NCI-H460 (cell line): ENCODE measurements at places on chromosomes 3 and 15. TPM values are rescaled to one million over a fixed set of nuclear protein-coding genes. Genes with fewer than 3 reads are reported as not detected.

GRCh38 chr15:83446904-83447709 is at the start of gene SH3GL3:
Gene SH3GL3, plus strand, starts transcription at chr15:83447341. Its CDS starts 193 bp downstream, at chr15:83447534.
- peak; percentile 71 for DNase-seq

IL17RD gene
- 0.29 and 0.62 TPM in 2 replicates for total RNA-seq

DNA sequence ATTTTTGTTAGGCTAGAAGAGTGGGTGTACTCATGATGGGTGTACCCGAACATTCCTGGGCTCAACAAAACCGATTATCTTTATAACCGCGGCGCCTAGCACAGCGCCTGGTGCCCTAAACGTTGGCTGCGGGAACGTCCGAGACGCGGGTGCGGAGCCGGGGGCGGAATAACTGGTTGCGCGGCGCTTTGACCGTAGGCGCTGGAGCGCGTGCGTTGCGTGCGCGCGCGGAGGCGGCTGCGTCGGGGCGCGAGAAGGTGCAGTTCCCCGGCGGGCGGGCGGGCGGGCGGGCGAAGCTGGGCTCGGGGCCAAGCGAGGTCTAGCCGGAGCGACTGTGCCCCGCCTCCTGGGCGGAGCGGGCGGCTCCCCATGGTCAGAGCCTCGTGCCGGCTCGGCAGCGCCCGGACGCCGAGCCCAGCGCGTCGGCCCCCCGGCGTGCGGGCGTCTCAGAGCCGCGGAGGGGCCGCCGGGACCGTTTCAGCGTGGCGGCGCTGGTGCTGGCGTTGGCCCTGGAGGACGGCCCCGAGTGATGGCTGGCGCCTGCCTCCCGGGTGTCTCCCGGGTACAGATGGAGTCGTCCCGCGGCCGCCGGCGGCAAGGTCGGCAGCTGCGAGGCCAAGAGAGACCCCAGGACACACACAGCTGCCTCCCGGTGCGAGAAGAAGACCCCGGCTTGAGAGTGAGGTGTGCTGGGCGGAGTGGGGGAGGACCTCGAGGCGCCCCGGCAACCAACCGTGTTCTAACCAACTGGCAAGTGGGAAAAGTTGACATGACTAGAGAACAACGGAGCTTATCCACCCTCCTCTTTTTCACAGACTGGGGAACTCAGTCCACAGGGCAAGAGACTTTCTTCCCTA is at the start of gene PLAAT1:
Gene PLAAT1 (plus strand): TSS at position 373 of the 857 bp plus-strand sequence. CDS start 14,429 bp downstream, outside the sequence.
- DNase-seq: peak; percentile 69

GRCh38 chr3:49359623-49360022 is 1.5 kb upstream of the GPX1 start:
- no peak for DNase-seq

DNA sequence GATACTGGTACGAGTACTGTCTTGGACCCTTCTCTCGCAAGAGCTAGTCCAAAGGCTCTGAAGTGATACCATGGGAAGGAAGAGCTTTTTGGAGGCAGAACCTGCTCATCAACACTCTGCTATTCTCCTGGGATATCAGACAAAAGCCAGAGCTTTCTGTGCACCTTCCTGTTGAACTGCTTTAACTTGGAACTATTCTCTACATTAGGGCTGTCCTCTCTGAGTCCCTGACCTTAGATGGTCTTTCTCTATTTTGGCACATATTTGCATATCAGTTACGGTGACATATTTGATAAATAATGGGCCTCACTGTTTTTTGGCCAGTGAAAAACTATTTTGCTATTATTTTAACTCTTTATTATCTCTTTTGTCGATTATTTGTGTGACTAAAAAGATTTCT is 146.9 kb downstream of the TIGIT start:
- DNase-seq: no peak

DNA sequence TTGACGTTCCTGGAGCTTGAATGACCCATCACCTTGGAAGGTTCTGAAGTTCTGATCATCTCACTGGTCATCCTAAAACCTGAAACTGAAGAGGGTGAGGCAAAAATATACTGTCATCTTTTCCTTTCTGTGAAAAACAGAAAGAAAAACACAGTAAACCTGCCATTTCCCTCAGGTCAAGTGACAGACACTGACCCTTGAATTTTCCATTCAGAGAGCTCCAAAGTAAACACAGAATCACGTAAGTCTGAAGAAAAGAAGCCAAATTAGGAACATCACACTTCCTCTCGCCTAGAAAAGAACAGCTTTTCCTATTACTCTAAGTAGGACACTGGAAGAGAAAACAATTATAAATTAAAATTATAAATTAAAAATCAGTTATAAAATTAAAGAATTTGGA is 78.7 kb upstream of the TGFBR2 start:
- DNase-seq: no peak

DNA sequence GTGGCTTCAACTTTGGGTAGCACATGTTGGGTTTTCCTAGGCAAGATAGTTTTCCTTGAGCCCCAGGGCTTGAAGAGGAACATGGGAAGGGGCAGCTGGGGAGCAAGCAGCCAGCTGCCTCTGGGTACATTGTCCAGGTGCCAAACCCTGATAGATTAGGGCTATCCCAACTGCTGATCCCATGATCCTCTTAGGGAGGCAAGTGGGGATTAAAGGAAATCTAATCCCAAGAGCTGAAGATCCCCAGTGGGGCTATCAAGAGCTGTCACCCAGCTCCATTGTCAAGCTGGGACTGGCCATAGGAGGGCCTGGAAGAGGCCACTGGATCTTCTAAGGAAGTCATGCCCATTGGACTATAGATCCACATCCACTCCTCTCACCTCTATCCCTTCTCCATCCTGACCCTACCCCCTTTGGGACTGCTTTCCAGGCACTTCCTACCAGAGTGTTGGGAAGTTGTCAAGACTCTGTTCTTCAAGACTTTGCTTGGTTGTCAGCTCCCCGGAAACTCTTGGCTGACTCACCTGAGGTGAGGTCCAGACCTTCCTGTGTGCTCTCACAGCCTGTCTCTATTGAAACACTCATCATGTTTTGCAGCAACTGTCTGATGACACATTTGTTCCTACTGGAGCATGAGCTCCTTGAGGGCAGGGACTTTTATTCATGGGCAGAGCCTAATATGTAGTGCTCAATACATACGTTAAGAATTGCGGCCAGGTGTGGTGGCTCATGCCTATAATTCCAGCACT is 5.9 kb downstream of the CAMK2N2 start:
- no peak for DNase-seq

GRCh38 chr15:79572691-79573404 is 140.7 kb downstream of the MINAR1 start:
- no peak for DNase-seq

CPNE4 gene
- total RNA-seq: 0.54 and 0.55 TPM in 2 replicates

DNA sequence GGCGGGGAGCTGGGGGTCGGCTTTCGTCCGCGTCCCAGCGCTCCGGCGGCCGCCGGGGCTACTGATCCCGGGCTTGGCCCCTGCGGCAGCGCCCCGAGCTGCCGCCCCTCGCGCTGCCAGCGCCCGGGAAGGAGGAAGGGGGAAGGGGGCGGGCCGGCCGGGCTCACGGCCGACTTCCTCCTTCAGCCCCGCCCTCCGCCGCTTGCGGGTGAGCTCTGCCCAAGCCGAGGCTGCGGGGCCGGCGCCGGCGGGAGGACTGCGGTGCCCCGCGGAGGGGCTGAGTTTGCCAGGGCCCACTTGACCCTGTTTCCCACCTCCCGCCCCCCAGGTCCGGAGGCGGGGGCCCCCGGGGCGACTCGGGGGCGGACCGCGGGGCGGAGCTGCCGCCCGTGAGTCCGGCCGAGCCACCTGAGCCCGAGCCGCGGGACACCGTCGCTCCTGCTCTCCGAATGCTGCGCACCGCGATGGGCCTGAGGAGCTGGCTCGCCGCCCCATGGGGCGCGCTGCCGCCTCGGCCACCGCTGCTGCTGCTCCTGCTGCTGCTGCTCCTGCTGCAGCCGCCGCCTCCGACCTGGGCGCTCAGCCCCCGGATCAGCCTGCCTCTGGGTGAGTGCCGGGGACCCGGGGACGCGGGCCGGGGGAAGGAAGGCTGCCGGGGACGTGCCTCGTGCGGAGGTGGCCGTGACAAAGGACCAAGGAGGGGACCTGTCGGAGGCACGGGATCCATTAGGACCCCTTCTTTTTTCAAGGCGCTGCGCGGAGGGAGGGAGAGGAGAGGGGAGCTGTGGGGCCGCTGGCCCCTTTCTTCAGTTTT is at the start of gene SEMA4B:
Gene SEMA4B (plus strand): TSS at position 201 of the 814 bp plus-strand sequence. CDS start 249 bp downstream, at position 450.
- DNase-seq: no peak

TLR9 gene
- not detected in 2 replicates for total RNA-seq

MUC13 gene
- 0.10 and 0.26 TPM in 2 replicates for total RNA-seq

GRCh38 chr3:9986230-9986725 is 363 bp downstream of the EMC3 start:
- DNase-seq: no peak

AADACL2 gene
- not detected in 2 replicates for total RNA-seq

- DNase-seq: no peak
These were observed 65.6 kb downstream of the LMLN start for GRCh38 chr3:198025644-198026043.

GRCh38 chr3:196440041-196440537 is 7.9 kb upstream of the UBXN7 start:
- DNase-seq: no peak

- DNase-seq: no peak
These were observed 125.2 kb upstream of the PROK2 start for GRCh38 chr3:71910108-71910507.

DNA sequence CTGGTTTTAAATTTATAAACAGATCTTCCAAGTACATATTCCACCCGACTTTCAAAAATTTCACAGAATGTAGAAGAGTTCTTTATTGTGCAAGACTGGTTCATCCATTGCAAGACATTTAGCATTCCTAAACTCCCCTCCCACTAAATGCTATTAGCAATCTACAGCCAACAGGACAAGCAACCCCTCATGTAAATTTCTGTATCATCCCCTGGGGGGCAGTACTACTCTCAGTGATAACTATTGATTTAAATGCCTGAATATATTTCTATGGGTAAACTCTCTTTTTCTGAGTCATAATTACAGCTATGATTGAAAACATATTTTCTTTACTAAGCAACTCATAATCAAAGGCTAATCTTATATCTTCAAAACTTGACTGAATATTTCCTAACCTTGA is 10.7 kb upstream of the SLC15A2 start:
- DNase-seq: peak; percentile 14

DNA sequence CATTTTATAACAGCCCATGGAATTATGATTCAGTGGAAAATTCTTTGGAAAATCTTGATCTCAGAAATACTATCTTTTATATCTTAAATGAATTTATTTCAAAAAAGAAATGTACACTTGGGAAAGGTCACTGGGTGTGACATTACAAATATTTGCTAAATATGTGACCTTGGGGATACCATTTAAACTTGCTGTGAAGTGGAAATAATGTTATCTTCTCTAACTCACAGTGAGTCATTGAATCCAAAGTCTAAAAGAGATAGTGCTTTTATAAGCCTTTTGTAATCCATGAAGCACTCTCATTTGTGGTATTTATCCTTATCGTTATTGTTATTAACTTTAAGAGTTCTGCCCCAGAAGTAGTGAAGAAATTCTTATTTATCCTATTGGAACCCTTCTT is 289.8 kb upstream of the SEMA6D start:
- DNase-seq: no peak

NEK10 gene
- 1.4 and 1.5 TPM in 2 replicates for total RNA-seq

GRCh38 chr15:26449291-26449690 is 323.6 kb downstream of the GABRB3 start:
- no peak for DNase-seq

GRCh38 chr3:41169023-41169422 is 30.3 kb upstream of the CTNNB1 start:
- DNase-seq: no peak

GRCh38 chr3:134018850-134019249 is 10.9 kb downstream of the SLCO2A1 start:
- DNase-seq: no peak

DNA sequence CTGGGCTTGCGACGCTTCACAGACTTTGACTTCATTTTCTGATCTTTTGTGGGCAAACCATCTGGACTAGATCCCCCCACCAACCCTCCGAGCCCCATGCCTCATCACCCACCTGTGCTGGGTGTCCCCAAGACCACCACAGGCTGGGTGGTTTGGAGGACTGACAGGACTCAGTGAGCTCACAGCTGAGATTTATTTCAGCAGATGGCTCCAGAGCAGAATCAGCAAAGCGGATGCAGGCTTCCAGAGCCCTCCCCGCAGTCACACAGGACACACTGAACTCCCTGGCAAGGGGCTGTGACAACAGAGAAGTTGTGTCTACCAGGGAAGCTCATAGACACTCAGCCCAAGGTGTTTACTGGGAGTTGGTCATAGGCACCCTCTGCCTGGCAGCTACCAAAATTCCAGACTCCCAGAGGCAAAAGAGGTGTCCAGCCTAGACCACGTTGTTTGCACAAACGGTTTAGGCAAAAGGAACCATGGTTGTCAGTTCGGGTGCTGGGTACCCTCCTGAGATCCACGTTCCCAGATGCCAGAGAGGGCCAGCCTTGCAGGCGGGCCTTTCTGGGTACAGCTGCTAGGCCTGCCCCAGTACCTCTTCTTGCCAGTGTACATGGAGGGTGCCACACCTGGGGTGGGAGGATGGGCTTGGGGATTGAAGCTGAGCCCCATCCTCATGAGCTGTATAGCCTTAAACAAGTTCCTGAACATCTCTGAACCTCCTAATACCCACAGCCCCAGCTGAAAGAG is 170.3 kb downstream of the NSMCE3 start:
- DNase-seq: no peak

DNA sequence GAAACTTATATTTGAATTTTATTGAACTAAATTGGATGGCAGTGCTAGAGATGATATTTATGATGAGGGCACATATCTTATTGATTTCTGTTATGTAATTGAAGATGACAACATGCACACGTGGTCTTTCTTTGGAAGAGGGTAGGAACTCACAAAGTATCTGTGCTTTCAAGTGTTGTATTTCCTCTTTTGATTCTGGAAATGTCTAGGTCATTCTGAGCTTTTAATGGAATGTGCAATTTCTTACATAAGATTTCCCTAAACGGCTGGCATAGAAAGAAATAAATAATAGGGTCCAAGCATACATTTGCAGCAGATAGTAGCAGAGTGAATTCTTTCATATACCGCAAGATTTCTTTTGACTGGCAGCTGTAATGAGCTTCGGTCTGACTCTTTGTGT is 10.1 kb upstream of the GPR171 start:
- DNase-seq: no peak

DNA sequence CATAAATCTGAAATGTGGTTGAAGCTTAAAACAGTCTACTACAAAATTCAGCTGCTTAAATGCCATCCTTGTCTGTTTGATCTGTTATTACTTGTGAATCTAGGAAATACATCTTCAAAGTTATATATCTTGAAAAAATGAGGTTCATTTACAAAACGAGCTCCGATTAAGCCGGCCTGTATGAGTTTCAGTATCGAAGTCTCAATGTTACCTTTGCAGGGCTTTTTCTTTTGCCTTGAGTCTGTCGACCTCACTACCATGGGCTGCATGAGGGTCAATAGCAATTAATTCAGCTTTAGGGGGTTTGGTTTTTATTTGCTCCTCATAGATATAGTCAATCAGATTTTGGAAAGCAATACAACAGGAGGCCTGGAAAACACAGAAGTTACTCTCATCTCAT is 23.2 kb downstream of the ERICH6 start:
- DNase-seq: no peak

GRCh38 chr3:174325834-174326700 is 533.1 kb upstream of the NAALADL2 start:
- no peak for DNase-seq

SLC9C1 gene
- total RNA-seq: not detected in 2 replicates

GRCh38 chr3:21835264-21835663 is 84.3 kb upstream of the ZNF385D start:
- DNase-seq: no peak
